ENCODE measurements at places on chromosomes 7 and 10.

DNA sequence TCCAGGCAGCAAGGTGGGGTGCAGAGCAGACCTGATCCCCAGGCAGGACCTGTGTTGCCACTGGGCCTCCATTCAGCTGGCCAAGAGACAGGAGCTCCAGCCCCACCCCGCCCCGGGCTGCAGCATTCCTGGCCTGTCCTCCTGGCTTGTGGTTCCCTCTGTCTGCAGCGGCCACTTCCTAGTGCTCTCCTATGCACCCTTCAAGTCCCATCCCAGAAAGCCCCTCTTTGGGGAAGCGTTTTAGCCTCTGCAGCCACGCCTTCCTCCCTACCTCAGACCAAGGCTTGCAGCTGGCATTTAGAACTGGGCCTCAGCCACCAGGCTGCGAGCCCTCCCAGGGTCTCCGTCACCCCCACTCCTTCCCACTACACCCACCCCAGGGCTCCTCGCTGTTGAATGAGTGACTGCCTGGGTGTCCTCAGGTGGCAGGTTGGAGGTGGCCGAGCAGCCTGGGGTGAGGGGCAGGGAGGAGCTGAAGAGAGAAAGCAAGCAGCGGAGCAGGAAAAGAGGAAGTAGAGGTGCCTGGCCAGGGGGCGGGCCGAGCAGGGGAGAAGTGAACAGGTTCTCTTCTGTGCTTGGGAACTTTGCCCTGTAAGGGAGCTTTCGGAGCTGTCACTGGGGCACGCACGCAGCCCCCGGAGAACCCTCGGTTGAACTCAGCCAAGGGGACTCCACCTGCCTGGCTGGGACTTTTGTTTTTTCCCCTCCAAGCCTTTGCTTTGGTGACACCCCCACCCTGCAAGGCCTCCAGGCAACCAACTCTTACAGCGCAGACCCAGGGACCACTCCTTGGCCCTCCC, 109.1 kb upstream of the TNRC18 start:
- DNase-seq, result no peak

DNA sequence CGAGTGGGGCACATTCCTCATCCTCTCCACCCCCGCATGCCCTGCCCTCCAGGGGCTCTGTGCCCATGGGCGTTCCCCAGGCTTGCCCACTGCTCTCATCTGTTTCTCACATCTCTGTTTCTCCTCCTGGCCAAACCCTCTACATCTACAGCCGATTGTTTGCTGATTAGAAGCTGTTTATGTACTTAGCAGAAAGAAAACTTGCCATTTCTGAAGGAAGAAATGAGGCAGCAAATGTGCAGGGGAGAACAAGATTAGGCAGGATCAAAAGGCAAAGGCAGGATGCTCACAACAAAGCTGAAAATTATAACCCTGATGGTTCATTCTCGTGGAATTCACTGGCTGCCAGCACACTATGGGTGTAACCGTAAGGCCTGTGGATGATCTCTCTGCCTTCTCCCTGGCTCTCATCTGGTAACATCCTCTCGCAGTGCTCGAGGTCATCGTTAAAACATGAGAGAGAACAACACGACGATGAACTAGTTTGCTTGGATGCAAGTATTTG, 111.6 kb upstream of the KLF14 start:
- peak; percentile 96 for DNase-seq

DNA sequence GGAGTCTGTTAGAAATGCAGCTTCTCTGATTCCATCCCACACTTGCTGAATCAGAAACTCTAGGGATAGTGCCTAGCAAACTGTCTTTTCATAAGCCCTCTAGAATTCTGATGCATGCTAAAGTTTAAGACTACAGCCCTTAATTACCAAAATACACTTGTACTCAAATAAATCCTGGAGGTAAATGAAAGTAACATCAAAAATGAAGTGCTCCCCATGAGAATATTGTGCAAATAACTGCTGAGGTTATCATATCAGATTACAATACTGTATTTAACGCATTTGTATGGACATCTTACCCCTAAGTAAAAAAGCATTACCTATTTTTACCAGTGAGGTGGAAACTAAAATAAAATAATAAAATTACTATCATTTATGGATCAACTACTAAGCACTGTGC, 104.7 kb downstream of the CHCHD3 start:
- no peak for DNase-seq

DNA sequence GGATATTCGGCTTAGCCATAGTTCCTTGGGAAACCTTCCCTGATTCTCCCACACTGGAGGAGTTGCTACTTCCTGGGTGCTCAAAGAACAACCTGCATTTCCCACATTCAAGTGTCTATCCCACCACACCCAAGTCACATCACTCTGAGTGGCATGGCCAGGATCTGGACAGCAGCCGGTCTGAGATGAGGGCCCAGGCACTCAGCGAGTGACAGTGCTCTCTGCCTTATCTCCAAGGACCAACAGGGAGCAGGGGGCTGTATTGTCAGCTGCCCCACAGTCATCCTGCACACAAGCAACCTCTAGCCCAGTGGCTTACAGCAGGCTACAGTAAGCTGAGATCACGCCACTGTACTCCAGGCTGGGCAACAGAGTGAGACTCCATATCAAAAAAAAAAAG, 16.1 kb upstream of the SLC18A3 start:
- no peak for DNase-seq

GRCh38 chr10:90695915-90696676, 161.7 kb downstream of the HTR7 start:
- no peak for DNase-seq

- no peak for DNase-seq
These were observed 475.5 kb downstream of the RPS24 start for GRCh38 chr10:78508955-78509748.

GRCh38 chr7:30913821-30914515, 2.3 kb downstream of the AQP1 start:
- no peak for DNase-seq

DNA sequence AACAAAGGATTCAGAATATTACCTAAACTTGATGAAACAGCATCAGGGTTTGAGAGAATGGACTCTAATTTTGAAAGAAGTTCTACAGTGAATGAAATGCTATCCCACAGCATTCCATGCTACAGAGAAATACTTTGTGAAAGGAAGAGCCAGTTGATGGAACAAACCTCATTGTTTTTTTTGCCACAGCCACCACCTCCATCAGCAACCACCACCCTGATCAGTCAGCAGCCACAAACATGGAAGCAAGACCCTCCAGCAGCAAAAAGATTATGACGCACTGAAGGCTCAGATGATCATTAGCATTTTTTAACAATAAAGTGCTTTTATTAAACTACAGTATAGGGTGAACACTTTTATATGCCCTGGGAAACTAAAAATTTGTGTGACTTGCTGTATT, 98.7 kb downstream of the LRRC4 start:
- peak; percentile 12 for DNase-seq

DNA sequence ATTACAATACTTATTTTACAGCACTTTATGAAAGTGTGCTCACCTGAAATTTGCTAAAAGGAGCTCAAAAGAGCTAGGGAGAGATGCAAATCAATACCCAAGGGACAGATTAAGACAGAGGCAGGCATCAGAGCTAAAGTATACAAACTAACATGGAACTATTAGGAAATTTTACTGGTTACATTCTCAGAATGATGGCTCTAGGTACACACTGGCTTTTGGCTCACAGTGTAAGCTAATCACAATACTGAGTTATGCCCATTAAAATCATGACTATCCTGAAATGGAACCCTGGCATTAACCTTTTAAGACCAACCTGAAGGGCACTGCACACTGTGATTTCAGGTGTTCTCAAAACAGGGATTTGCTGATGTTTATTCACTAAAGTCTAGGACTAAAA, 98.1 kb downstream of the NT5C2 start:
- no peak for DNase-seq

- DNase-seq, result no peak
These were observed 85.5 kb downstream of the CUX1 start for GRCh38 chr7:101902680-101903514.

DNA sequence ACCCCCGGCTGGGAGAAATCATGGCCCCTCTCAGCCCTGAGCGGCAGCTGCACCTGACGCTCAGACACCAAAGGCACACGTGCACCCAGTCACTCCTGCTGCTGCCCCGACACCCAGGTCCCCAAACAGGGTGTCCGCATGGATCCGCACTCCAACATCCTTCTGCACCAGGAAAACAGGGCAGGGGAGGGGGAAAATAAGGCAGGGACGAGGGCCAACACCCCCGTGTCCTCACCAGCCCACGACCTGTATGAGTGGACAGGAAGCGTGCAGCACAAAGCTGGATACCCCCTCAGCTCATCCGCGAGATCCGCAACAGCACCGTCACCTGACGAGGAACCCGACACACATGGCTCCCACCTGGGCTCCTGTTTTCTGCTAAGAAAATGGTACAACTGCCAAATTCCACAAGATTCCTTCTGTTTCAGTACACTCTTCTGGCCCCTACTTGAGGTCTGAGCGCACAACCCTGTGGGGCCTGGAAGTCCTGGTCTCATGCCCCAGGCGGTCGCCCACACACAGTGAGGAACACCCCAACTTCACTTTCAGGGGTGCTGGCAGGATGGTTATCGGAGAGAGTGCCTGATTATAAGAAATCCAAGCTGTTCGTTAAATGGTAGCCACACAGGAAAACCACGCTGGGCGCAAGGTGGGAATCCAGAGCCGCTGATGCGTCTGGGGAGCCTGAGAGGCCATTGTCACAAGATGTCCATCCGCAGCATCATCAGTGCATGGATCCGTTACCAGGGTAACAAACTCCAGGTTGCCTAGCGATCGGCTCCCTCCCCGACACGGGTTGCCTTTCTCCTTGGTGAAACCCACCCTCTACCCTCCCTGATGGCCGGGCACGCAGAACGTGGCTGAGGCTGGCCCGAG, 63.6 kb downstream of the ZRANB1 start:
- DNase-seq, result no peak

DNA sequence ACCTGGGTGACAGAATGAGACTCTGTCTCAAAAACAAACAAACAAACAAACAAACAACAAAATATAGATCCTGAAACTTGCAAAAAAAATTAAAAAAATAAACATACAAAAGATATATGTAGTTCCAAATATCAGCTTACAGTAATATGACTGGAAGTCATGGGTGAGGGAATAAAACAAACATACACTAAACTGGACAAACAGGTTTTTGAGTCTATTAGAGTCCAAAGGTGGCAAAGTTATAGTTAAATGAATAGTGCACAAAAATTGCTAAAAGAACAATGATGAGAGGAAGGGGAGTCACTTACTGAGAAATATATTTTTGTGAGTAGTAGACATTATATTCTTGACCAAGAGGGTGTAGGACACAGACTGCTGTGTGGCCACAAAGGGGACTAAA, 16.7 kb upstream of the RSBN1L start:
- no peak for DNase-seq

DNA sequence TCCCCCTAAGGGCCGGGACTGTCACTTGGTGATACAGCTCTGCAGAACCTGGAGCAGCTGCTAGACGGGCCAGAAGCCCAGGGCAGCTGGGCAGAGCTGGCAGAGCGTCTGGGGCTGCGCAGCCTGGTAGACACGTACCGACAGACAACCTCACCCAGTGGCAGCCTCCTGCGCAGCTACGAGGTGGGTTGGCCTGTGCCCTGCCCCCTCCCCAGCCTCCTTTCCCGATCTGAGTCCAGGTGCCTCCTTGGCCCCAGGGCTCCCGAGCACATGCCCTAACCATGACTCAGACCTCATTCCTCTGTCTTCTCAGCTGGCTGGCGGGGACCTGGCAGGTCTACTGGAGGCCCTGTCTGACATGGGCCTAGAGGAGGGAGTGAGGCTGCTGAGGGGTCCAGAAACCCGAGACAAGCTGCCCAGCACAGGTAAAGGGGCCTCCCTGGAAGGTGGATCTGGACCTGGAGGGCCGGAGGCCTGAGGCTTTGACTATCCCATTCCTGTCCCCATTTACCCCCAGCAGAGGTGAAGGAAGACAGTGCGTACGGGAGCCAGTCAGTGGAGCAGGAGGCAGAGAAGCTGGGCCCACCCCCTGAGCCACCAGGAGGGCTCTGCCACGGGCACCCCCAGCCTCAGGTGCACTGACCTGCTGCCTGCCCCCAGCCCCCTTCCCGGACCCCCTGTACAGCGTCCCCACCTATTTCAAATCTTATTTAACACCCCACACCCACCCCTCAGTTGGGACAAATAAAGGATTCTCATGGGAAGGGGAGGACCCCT, 6.4 kb downstream of the NFKB2 start:
- peak; percentile 65 for DNase-seq

DNA sequence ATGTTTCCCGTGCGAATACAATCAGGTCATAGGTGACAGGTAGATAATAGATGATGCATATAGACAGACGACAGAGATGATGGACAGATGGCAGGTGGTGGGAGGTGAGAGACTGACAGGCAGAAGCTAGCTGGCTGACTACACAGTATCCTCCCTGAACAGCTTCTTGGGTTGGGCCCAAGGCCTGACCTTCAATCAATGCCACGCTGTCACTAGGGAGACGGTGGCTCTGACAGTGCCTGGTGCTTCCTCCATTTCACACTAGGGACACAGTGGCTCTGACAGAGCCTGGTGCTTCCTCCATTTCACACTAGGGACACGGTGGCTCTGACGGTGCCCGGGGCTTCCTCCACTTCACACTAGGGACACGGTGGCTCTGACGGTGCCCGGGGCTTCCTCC, 200.1 kb downstream of the DIP2C start:
- no peak for DNase-seq

DNA sequence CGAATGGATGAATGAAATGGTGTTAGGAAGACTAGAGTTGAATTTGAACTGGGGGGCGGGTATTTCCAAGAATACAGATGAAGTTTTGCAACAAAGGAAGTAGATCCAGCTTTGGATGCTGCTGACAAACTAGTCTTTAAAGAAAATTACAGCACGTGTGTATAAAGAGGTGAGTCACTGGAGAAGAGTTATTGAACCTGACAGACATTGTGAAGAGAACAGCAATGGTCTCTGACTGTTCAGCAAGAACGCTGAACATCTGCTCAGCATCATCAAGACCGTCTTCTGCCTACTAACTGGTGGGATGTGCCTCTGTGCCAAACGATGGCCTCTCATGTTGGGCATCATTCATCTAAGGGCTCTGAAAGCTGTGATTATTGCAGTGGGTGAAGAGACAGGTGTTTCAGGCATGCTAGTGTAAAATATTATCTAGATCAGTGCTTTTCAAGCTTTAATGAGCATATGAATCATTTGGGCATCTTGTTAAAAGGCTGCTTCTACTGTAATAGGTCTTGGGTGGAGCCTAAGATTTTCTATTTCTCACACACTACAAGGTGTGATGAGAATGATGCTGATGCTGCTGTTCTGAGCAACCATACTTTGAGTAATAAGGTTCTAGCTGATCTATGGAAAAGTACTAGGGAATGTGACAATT, 291.3 kb downstream of the PTEN start:
- DNase-seq, result peak; percentile 89

DNA sequence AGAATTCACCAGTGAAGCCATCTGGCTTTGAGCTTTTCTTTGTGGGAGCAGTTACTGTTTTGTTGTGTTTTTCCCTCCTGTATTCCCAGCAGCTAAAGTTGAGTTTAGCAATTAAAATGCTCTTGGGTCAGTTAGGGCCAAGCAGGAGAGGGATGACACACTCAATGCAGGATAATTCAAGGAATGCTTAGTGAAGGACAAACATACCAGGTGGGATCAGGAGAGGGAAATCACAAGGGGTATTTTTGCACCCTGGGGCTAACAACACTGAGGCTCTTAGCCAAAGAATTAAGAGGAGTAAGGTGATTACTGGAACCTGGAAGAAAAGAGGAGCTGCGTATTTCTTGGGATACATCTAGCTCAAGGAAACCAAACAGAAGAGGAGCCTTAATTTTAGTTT, 82.4 kb upstream of the KCND2 start:
- DNase-seq, result no peak

- DNase-seq, result peak; percentile 54
These were observed 189.2 kb upstream of the PODXL start for GRCh38 chr7:131745390-131746248.
